Cortex of kidney (tissue), 1 donor: ENCODE measurements at places on chromosomes 11 and 22.

GRCh38 chr11:129866311-129866710, 29.1 kb downstream of the NFRKB start:
- no peak for DNase-seq

GRCh38 chr11:67613960-67614715, 7.4 kb downstream of the NDUFV1 start:
- DNase-seq = no peak

GRCh38 chr11:45444796-45445195, 158.7 kb upstream of the SYT13 start:
- DNase-seq = no peak

- DNase-seq = no peak
Measured at GRCh38 chr11:119438599-119438998, 15.6 kb upstream of the THY1 start.

DNA sequence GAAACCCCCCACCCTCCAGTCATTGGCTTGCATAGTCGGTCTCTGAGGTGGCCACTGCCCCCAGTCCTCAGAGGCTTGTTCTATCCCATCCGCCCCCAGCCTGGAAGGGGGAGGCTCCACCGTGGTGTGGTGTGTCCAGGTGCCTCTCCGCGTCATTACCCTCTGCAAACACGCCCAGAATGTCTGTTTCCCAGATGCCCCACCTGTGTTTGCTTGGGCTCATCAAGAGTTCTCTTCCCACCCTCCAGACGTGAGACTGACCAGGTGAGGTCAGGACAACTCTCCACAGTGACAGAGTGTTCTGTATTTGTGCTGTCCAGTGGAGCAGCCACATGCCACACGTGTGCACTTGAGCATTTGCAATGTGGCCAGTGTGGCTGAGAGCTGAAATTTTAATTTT, 24.9 kb downstream of the LRRC10B start:
- no peak for DNase-seq

DNA sequence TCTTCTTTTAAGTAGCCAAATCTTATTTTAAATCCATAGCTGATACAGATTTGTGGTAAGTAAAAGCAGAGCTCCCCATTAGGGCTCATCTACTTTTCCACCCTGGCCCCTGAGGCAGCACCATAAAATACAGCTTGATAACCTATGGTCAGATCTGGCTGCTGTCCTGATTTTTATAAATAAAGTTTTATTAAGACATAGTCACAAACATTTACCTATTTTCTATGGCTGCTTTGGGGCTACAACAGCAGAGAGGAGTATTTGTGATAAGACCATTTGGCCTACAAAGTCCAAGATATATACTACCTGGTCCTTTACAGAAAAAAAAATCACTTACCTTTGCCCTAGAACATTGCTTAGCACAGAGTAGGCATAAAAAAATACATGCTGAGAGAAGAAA, 200.0 kb upstream of the SEZ6L start:
- no peak for DNase-seq

GRCh38 chr11:9330387-9331384, 16.3 kb upstream of the TMEM41B start:
- DNase-seq = no peak

GRCh38 chr11:45391168-45391850, 105.2 kb upstream of the SYT13 start:
- DNase-seq = no peak
